ENCODE measurements at places on chromosomes 5 and 9. TPM values are rescaled to one million over a fixed set of nuclear protein-coding genes. Genes with fewer than 3 reads are reported as not detected.

DNA sequence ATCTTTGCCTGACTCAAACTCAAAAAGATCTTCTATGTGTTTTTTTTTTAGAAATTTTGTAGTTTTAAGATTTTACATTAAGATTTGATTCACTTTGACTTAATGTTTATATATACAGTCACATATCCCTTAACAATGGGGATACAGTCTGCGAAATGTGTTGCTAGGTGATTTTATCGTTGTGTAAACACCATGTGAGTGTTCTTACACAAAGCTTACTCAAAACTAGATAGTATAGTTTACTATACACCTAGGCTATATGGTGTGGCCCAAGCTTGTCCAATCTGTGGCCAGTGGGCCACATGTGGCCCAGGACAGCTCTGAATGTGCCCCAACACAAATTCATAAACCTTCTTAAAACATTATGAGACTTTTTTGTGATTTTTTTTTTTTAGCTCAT is 131.9 kb downstream of the CWC27 start:
- no peak overlapping the region for H3K27ac ChIP-seq
- H3K27me3 ChIP-seq: no peaks in the 10 kb centered on the region
- no peaks in the 10 kb centered on the region for H3K36me3 ChIP-seq
- DNase-seq: no peak
- H3K4me3 ChIP-seq: no peak overlapping the region

Gene RICTOR
- polyA plus RNA-seq: 4.2 TPM

DNA sequence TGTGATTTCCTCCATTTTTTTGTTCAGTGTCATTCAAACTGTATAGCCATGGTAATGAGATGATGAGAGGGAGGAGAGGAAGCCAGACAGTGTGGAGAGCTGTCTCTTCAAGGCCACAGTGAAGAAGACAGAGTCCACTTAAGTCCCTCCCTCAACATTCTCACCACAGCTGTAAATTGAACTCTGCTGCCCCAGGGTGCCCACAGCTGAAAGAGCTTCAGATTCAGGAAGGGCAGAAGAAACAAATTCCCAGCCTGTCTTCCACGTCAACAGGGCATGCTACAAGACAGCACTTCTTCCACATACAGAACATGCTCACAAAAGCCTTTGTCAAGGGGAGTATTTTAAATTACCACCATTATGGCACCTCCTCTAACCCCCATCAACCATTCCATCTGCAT is 100.4 kb downstream of the KLHL3 start:
- no peaks in the 10 kb centered on the region for H3K36me3 ChIP-seq
- no peak overlapping the region for H3K27ac ChIP-seq
- no peaks in the 10 kb centered on the region for H3K4me1 ChIP-seq
- H3K27me3 ChIP-seq: no peaks in the 10 kb centered on the region
- H3K4me3 ChIP-seq: no peak overlapping the region
- DNase-seq: no peak

Gene EIF4E1B
- 1.5 TPM for polyA plus RNA-seq

- H3K27me3 ChIP-seq: no peaks in the 10 kb centered on the region
- no peak for DNase-seq
- no peak overlapping the region for H3K27ac ChIP-seq
- no peaks in the 10 kb centered on the region for H3K36me3 ChIP-seq
These were observed 138.8 kb downstream of the HSD17B3 start for GRCh38 chr9:96163161-96163560.

DNA sequence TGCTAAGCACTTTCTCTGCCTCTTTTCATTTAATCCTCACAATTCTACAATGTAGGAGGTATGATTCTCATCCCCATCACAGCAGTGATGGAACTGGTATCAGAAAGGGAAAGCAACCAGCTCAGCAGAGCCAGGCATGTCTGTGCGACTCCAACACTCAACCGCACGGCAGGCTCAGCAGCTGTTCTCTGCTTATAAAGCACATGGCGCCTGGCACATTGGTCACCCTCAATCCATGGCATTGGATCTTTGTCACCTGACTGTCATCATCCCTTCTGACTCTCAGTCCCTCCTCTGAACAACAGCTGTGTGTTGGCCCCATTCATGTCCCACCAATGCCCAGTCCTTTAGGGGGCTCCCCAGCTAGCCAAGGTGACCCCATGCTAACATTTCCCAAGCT is 45.1 kb upstream of the HAND1 start:
- no peaks in the 10 kb centered on the region for H3K36me3 ChIP-seq
- H3K4me1 ChIP-seq: no peaks in the 10 kb centered on the region
- no peak for DNase-seq
- H3K27ac ChIP-seq: no peak overlapping the region

DNA sequence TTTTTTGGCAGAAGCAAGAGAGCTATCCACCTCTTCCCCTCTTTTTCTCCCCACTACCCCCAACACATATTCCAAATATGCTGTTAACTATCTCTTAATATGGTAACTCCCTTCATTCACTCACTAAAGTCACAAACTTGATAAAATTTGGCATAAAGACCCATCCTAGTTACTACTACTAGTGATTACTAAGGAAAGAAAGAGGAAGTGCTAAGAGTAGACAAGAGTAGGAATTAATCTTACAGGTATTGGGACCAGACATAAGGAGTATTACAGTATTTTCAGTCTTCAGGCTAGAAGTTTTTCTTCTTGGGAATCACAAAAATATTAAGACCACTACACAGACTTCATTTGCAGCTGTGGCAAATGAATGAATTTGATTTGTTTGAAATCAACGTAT is 2.2 kb downstream of the ADAMTS6 start:
- H3K4me3 ChIP-seq: no peak overlapping the region
- H3K36me3 ChIP-seq: no peaks in the 10 kb centered on the region
- H3K27me3 ChIP-seq: no peaks in the 10 kb centered on the region
- no peak overlapping the region for H3K27ac ChIP-seq
- DNase-seq: no peak

GRCh38 chr9:83537331-83538171 is 650 bp downstream of the FRMD3 start:
- no peak for DNase-seq
- H3K36me3 ChIP-seq: no peaks in the 10 kb centered on the region
- H3K27me3 ChIP-seq: no peaks in the 10 kb centered on the region
- H3K4me1 ChIP-seq: no peaks in the 10 kb centered on the region
- peak overlapping the region; percentile 44 for H3K4me3 ChIP-seq

GRCh38 chr9:257957-258356 is 43.3 kb downstream of the DOCK8 start:
- no peaks in the 10 kb centered on the region for H3K4me1 ChIP-seq
- no peak overlapping the region for H3K27ac ChIP-seq
- H3K36me3 ChIP-seq: no peaks in the 10 kb centered on the region
- DNase-seq: no peak

- no peaks in the 10 kb centered on the region for H3K4me1 ChIP-seq
- no peak for DNase-seq
- H3K27me3 ChIP-seq: no peaks in the 10 kb centered on the region
These were observed 16.7 kb downstream of the ATPSCKMT start for GRCh38 chr5:10233011-10233410.

DNA sequence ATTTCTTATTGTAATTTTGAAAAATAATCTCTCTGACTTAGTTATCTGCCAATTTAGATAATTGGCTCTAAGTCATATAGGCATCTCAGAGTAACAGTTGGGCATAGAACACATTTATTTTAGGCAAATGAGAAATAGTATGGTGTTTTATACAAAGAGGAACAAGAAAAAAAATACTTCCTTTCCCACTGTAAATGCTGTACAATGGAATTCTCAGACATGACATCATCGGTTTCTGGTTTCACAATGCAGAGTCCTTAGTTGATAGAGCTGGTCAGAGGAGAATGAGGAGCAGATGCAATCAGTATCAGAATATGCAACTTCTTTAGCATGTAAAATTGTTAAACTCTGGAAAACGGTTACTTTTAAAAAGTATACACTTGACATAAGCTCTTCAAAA is 49.4 kb downstream of the PLK2 start:
- H3K4me3 ChIP-seq: no peak overlapping the region
- H3K4me1 ChIP-seq: no peaks in the 10 kb centered on the region
- H3K36me3 ChIP-seq: no peaks in the 10 kb centered on the region
- no peak overlapping the region for H3K27ac ChIP-seq

- peaks cover 19% of the 10 kb centered on the region for H3K4me1 ChIP-seq
- H3K27me3 ChIP-seq: no peaks in the 10 kb centered on the region
- peak; percentile 33 for DNase-seq
- no peaks in the 10 kb centered on the region for H3K36me3 ChIP-seq
- H3K27ac ChIP-seq: no peak overlapping the region
These were observed 181.5 kb upstream of the PIK3R1 start for GRCh38 chr5:68033961-68034571.

GRCh38 chr5:96952974-96953730 is 17.3 kb downstream of the LNPEP start:
- H3K36me3 ChIP-seq: no peaks in the 10 kb centered on the region
- no peak for DNase-seq
- H3K27ac ChIP-seq: peak overlapping the region; percentile 17
- no peak overlapping the region for H3K4me3 ChIP-seq

Data from pancreas (tissue), 10 donors.